ENCODE measurements at places on chromosomes 1 and 21.

- DNase-seq = no peak
These were observed 5.9 kb downstream of the LRRC8B start for GRCh38 chr1:89530444-89531089.

DNA sequence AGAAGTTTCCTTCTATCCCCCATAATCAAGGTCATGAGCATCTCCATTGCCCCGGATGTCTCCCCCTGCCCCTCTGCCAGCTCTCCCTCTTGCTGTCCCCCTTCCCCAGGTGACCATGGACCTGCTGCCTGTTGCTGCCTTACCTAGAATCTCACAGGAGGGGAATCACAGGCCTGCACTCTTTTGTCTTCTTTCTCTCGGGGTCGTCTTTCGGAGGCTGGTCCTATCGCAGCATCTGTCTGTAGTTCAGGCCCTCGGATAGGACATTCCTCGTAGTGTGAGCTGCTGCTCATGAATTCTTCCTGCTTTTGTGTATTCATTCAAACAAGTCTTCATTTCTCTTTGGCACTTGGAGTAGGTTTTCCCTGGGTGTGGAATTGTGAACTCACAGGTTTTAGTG lies 39.9 kb upstream of the ACTRT2 start:
- no peak for DNase-seq

- DNase-seq = no peak
These were observed 43.1 kb upstream of the TNFSF18 start for GRCh38 chr1:173093691-173094445.

GRCh38 chr1:65281846-65282245 lies 27.5 kb upstream of the DNAJC6 start:
- no peak for DNase-seq

DNA sequence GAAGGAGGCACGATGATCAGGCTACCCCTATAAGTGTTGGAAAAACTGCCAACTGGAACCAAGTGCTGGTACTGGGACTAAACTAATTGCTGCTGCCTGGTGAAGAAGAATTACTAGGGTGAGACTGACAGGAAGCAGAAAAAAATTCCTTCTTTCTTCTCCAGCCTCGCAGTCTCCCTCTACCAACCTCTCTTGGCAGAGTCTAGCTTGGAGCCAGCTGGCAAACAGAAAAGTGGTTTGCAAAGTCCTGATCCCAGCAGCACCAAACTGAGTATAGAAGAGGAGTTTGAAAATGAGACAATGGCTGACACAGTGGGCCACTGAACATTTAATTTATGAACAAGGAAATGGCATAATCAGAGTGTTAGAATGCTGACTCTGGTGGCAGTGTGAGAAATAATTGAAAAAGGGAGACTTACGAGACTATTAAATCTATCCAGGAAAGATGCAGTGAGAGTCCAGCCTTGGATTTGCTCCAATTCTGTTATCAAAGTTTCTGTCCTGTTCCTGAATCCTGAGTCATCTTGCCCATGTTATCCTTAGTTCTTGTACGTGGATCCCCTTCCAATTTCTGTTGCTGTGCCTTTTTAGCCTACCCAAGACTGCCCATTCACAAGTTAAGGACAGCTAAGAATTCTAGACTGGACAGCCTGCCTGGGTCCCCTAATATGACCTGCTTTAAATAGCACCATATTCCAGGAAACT lies 23.7 kb upstream of the DISP1 start:
- DNase-seq = no peak

DNA sequence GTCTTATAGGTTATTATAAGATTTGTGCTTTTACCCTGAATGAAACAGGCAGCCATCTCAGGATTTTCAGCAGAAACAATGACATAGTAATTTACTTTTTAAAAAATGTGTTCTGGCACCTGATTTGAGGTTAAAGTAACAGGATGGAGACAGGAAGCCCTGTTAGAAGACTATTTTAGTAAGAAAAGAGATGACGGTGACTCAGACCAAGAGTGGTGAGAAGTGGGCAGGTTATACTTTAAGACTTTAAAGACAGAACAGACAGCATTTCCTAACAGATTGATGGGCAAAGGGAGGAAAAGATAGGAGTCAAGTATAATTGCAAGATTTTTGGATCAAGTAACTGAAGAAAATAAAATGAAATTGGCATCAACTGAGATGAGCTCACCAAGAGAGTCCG lies 436.8 kb upstream of the NR5A2 start:
- no peak for DNase-seq

GRCh38 chr1:22133247-22133930 lies 9.5 kb downstream of the WNT4 start:
- DNase-seq = no peak

DNA sequence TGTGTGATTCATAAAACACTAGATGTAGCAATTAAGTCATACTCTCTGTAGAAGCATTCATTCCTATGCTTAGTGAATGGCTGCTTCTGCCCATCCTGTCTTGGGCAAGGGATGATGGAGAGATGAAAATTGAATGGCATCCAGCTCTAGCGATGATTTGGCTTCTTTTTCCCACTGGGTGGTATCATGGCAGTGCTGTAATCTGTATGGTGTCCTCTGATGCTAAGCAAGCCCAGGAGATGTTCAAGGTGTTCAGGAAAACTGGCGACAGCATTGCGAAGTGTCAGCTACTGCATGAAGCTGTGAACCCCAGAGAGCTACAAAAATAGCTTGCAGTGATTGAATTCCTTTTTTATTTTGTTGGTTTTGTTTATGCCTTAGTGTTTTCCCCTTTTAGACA lies 48.9 kb upstream of the LEPR start:
- peak; percentile 73 for DNase-seq

GRCh38 chr21:41405321-41405720 lies 20.7 kb upstream of the MX1 start:
- no peak for DNase-seq

DNA sequence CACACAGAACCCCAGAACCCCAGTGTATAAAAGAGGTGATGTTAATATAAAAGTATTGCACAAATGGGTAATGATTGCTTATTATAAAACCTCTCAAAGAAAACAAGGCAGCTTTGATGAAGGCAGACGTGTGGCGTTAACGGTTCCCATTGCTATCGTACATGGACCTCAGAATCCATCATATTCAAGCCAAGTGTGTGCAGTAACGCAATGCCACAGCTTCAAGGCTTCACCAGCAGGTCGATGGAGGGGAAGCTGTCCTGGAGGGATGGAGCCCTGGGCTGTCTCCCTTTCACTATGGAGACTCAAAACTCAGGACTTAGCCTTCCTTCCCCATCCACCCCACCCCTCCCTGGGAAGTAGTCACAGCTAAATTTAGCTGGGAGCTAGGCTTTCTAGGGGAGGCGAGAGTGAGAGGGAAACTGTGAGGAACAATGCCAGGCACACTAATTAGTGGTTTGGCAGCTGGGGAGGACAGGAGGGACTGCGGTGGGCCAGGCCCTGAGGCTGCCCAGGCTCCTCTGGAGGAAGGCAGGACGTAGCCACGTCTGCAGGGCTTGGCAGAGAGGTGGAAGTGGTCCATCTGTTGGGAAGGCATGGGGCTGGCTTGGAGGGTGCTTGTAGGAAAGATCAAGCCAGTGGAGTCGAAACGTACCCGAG lies 121.2 kb downstream of the HMGB4 start:
- DNase-seq = peak; percentile 56

GRCh38 chr1:232504651-232505050 lies 125.3 kb downstream of the SIPA1L2 start:
- DNase-seq = no peak

DNA sequence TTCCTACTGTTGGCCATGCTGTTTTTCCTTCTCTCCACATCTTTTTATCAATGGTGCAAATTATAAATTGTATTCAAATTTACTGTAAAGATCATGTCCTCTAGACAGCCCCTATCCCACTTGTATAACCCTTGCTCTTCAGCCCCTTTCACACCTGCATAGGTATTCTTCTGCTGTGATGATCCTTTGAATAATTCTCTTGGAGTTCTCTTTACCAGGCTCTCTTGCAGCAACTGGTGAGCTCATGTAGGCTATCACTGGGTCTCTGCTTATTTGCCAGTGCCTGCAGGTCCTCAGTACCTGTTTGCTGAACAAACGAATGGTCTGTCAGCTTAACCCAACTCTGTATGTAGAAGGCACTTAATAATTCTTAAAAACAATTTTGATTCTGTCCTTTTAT lies 8.2 kb downstream of the PTPRC start:
- no peak for DNase-seq

DNA sequence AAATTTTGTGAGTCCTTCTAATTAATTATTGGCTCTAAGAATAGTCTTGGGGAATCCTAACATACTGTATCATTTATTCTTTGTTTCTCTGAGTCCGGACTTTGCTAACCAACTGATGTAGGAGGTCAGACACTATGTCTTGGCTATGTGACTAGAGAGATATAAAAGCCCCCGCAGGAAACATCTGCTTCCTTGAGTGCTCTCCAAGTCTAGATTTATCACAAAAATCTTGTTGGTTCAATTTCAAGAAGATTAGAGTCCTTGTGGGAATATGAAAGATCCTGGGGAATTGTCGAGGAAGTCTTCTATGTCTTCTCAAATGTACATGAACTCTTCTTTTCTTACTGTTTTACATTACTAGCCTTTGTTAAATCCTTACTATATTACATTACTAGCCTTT lies 1712.5 kb downstream of the NCAM2 start:
- DNase-seq = no peak

DNA sequence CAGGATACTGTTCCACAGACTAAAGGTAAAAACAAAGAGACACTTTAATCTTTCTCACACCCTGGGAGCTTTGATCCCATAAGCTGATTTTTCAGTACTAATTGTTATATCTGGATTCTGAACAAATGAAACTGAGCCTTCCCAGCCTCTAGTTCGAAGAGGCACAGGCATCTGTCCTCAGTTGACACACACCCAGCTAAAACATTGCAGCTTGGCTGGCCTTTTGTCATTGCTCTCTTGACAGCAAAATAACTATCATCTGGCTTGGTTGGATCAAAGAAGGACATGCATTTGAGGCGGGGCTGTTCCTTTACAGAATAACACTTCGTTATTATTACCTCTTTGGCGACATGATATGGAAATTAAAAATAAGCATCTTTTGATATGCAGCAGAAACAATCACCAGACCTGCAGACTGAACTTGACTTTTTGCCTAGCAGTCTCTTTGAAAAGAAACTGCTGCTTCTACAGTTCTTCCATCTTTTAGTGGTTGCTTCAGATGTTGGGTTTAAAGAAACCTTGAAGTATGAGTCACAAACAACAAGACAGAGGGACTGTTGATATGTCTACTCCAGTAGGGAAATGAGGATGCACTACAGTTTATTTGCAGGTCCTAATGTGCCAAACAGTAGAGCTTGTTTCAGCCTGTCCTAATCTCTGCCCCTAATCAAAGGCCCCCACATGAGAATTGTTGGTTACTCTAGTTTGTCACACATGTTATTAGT lies 166.5 kb downstream of the TPR start:
- DNase-seq = no peak

- DNase-seq = no peak
These were observed at the start of gene CD84 for GRCh38 chr1:160579216-160579701. CD84 (minus strand) TSS chr1:160579496; CDS start chr1:160579437, 59 bp downstream.

DNA sequence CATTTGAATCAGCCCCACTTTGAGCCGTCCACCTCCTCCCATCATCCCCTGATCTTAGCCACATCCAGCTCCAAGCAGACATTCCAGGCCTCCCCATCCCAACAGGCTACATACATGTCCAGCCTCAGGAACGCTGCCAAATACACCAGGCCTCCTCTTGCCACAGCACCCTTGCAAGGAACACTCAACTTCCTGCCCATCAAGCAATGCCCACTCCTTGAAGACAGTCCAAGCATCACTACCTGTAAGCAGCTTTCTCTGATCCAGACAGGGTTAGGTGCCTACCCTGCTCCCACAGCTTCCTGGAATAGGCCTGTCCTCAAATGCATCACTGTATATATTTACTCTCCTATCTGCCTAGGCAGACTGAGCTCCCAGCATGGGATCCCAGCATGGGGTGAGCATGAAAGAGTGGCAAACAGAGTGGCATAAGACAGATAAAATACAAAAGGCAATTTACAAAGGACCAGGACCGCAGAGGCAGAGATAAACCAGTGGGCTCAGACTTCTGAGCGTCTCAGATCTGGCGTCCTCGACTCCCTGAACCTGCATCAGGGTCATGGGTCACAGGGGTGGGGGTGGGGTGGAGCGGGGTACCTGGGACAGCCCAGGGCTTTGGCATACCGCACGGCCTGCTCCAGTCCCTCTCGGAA lies 816 bp downstream of the HYI start:
- DNase-seq = peak; percentile 83

GRCh38 chr1:248821101-248821500 lies 4.6 kb downstream of the SH3BP5L start:
- no peak for DNase-seq

- DNase-seq = no peak
These were observed 137.9 kb upstream of the UBE2U start for GRCh38 chr1:64065571-64065970.

DNA sequence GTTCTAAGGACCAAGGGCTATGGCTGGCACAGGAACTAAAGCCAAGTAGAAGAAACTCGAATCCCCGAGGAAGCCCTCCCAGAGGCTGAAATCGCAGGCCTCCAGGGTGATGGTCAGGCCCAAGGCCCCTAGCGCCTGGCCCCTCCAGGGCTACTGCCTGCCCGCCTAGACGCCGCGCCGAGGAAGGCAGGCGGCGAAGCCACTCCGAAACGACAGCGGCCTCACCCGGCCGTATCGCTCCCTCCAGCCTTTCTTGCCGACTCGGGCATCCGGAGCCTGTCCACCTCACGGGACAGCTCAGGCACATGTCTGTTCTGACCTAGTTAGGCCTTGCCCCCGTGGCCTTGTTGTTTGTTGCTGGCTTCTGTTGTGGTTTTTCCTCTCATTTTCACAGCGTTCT lies 9.7 kb upstream of the LHX8 start:
- DNase-seq = no peak

GRCh38 chr1:165014753-165015152 lies 341.8 kb downstream of the LMX1A start:
- DNase-seq = no peak

- no peak for DNase-seq
These were observed 67.1 kb upstream of the UBE2U start for GRCh38 chr1:64136296-64136695.

DNA sequence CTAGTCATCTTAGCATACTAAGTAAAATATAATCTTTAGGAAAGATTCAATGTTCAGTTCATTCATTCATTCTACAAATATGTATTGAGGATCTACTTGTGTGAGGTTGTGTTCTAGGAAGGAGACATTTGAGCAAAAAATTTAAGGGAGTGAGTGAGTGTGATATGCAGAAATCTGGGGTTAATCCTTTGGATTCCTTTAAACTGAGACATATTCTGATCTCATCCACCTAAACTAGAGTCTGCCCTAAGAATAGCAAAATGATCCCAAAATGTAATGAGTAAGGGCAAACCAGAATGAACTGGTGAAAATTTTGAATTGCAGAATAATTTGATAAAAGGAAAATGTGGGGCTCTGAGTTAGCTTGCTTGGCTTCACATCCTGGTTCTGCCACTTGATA lies 8.6 kb downstream of the UBE2U start:
- DNase-seq = no peak

GRCh38 chr1:5427026-5427613 lies 565.1 kb downstream of the NPHP4 start:
- no peak for DNase-seq

DNA sequence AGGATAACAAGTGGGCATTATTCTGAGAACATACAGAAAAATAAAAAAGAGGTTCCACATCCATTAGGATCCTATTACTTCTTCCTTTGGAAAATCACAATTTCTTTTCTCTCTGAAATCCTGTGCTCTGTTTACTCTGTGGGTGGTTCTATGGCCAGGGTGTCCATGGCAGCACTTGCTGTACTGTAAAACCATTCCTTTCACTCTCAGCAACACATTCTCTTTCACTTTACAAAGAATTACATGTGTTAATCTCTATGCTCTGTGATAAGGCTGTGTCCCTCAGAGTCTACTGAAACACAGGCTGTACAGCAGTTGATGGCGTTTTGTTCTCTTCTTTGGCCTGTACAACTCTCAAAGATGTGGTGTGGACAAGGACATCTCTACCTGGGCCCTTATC lies 524.1 kb downstream of the PTBP2 start:
- no peak for DNase-seq

- DNase-seq = no peak
These were observed 68.9 kb downstream of the NRIP1 start for GRCh38 chr21:14995695-14996490.
